GM04503 (cell line): ENCODE measurements at places on chromosomes 1 and 21.

DNA sequence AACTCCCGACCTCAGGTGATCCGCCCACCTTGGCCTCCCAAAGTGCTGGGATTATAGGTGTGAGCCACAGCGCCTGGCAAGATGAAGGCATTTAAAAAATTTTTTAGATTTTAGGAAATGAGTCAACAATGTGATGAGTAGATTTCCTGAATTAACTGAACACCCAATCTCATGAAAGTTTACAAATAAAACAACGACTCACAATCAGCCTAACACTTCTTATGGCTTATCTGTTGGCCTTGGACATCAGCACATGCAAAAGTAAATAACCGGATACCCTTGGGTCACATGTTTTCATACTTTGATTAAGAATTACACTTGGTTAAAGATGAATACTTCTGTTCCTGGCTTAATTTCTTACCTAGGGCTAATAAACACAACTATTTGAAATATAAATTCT, 3.0 kb downstream of the GNG12 start:
- no peak for DNase-seq

GRCh38 chr1:22048351-22049192, 3.9 kb upstream of the CDC42 start:
- DNase-seq = no peak

DNA sequence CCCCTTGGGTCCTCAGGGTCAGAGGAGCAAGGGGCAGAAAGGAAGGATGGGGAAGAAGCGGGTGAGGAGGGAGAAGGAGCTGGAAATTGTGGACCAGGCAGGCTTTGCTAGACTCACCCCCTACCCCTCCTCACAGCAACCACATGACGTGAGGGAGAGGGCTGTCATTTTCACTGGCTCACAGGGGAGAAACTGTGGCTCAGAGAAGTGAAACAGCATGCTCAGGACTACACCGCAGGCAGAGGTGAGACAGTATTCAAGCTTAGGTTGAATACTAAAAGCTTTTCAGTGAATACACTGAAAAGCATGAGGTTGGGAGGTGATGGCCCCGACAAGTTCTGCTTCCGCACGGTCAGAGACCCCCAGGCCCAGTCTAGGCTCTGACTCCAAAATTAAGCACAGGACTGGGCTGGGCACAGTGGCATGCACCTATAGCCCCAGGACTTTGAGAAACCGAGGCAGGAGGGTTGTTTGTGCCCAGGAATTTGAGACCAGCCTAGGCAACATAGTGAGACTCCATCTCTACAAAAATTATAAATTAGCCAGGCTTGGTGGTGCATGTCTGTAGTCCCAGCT, 1.2 kb upstream of the CLEC20A start:
- DNase-seq = no peak

DNA sequence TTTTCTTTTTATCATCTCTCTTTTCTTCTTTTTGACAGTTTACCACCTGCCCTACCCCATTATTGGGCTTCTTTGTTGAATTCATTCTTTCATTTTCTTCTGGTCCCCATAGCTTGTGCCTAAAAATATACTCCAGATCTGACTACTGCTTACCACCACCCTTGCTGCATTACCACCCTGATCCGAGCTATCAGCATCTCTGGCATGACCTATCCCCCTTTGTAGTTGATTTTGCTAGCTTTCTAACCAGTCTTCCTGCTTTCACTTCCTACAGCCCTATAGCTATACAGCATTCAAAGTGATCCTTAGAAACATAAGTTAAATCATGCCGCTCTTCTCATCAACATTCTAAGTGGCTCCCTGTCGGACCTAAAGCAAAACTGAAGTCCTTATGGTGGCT, 59.4 kb upstream of the MPC2 start:
- no peak for DNase-seq

DNA sequence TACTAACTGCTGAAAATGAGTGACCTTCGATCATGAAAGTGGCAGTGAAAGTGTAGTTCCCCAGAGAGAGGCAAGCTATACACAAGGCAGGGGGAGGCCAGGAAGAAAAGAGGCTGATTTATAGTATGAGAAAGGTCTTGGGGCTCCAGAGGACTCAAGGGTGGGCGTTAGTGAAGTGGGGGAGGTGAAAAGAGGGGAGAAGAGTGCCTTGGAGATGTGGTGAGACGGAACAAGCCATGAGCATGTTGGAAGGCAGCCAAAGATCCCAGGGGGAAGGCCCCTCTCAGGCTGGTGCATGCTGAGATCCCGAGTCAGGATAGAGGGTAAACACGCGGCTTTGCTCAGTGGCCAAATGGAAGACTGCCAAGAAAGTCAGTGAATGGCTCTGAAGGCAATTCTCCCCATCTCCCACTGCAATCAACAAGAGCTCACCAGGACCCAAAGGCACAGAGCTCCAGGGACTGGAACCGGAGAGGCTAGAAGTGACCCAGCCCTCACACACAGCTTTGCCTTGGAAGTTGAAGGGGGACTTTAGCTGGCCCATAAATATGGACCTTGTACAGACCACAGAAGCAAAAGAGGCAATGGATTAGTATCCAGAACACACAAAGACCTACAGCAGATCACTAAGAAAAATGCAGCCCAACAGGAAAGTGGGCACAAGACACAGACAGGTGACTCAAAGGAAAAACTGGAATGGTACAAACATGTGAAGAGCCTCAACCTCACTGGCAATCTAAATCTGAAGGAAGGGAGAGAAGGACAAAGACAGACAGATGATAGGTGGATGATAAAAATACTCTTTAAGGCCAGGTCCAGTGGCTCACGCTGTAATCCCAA, 49.6 kb downstream of the HSF2BP start:
- DNase-seq = no peak

- no peak for DNase-seq
Measured at GRCh38 chr1:210755991-210756659, 377.8 kb downstream of the KCNH1 start.

DNA sequence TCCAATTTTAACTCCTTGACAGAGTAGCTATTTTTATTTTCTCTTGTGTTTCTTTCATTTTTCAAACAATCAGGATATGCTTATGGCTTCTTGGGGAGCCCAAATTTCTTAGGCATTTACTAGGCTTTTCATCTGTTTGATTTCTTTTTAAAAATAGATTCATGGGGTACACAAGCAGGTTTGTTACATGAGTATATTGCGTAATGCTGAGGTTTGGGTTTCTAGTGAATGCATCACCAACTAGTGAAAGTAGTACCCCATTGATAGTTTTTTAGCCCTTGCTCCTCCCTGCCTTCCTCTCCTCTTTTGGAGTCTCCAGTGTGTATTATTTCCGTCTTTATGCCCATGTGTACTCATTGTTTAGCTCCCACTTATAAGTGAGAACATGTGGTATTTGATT, 190.7 kb downstream of the CENPF start:
- no peak for DNase-seq

- DNase-seq = no peak
Measured at GRCh38 chr21:15309022-15309590, 244.3 kb upstream of the NRIP1 start.

- no peak for DNase-seq
Measured at GRCh38 chr21:40841524-40842196, 5.3 kb downstream of the DSCAM start.

- DNase-seq = no peak
Measured at GRCh38 chr1:24969596-24970398, 39.7 kb upstream of the RUNX3 start.

DNA sequence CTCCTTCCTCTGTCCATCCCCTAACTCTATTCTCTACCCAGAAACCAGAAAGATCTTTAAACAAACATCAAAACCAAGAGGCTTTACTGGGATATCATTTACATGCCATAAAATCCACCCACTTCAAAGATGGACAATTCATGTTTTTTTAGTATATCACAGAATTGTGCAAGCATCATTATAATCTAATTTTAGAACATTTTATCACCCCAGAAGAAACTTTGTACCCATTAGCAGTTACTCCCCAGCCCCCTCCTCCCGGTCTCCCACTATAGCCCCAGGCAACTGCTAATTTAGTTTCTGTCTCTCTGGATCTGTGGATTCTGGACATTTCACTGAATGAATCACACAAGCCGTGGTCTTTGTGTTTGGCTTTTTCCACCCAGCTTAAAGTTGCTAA, 4.8 kb upstream of the SELENON start:
- no peak for DNase-seq

DNA sequence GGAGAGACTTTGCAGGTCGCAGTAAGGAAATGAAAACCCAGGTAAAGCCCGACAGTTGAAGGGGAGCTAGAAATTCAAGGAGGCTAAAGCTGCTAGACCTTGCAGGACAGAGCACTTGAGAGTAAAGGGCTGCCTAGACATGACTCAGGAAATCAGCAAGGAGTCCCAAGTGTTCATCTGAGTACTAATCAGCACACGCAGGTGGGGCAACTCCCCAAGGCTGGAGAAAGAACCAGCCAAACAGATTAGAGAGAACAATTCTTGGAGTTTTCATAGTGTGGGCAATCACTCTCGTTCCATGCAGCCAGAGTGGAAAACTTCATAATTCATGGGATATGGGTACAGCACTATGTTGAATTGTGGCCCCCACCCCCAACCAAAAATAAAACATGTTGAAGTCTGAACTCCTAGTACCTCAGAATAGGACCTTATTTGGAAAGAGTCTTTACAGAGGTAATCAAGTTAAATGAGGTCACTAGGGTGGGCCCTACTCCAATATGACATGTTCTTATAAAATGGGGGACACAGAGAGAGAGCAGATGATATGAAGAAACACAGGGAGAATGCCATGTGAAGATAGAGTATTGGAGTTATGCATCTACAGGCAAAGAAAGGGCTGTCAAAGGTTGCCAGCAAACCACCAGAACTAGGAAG, 28.0 kb downstream of the SYDE2 start:
- no peak for DNase-seq

GRCh38 chr1:119909890-119910596, 13.7 kb upstream of the ADAM30 start:
- no peak for DNase-seq

- no peak for DNase-seq
Measured at GRCh38 chr1:7159116-7159781, 374.0 kb downstream of the CAMTA1 start.

GRCh38 chr1:157025385-157025784, 20.2 kb downstream of the ARHGEF11 start:
- no peak for DNase-seq

DNA sequence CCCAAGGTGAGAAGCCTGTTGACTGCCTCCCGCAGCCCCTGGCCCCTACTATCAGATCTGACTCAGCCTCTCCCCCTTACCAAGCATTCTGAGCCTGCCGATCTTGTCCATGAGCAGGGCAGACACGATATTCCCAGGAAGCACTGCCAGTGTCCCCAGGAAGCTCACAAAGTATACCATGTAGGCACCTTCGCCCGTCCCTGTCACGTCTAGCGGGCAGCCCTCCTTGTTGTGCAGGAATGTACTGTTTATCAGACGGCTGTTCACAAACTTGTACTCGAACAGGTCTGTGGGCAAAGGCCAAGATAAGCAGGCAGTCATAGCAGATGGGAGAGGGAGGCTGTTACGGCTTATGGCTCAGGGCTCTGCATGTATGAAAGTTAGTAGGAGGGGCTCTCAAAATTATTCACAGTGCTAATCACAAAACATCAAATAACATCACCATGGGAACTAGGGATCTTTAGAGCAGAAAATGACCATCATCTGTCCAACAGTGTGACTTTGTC, 7.3 kb downstream of the BOLA1 start:
- no peak for DNase-seq

DNA sequence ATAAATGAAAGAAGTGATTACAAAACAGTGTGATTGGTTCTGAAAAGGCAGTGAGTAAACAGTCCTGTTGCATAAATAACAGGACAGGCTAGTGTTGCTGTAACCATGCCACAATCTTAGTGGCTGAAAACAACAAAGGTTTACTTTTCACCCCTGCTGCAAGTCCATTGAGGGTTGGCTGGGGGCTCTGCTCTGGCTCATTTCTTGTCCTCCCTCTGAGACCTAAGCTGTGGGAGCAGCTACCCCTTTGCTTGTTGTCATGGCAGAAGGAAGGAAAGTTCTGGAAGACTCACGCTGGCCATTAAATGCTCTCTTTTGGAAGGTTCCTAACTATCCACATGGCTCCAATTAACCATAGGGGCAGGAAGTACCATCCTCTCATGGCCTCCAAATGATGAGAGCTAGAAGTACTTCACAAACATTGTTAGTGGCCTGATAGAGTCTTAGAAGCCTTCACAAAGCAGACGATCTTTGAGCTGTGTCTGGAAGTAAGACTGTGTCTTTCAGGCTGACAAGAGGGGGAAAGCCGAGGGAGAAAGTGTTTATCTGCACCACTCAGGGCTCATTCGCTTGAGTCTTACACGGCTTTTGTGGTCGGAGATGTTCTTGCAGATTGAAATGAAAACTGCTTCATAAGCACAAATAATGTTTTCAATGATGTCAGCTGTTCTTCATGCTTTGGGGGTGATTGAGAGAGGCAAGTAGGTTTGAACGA, 11.9 kb downstream of the RCSD1 start:
- DNase-seq = no peak

DNA sequence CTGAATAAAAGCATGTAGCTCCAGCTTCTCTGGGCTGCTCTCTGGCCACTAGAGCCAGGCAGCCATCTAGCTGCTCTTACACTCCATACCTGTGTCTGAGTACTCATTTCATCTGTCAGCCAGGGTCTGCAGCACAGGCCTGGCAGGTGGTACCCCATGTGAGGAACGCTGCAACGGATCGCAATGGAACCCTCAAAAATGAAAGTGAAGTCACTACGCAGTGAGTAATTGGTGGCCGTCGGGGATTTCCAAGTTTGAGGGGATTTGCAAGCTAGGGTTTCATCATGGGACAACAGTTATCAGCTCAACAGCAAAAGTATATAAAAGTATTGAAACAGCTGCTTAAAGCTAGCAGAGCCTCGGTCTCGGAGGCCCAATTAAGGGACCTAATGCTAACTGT, 186.7 kb downstream of the HFM1 start:
- DNase-seq = no peak

- DNase-seq = peak; percentile 13
Measured at GRCh38 chr1:176560681-176561080, 97.7 kb downstream of the PAPPA2 start.

- DNase-seq = no peak
Measured at GRCh38 chr1:95790136-95790535, 556.1 kb downstream of the RWDD3 start.

- no peak for DNase-seq
Measured at GRCh38 chr1:153277852-153278251, 18.4 kb downstream of the LORICRIN start.

GRCh38 chr1:94955767-94956632, 29.1 kb upstream of the CNN3 start:
- DNase-seq = no peak

DNA sequence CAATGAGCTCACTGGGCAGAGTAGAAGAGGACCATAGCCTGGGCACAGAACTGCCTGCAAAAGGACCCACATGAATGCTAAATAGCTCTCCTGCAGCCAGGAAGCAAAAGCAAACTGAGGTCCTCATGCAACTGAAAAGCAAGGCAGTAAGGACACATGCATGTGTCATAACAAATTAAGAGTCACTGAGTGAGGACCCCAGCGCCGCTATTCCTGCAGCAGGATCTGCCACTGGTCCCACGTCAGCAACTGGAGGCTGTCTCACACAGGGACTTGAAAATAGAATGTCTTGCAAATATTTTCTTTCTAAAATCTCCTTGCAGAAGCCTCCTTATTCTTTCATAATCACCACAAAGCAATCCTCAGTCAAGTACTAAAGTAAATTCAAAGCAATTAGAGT, 559.6 kb upstream of the DAB1 start:
- DNase-seq = no peak

GRCh38 chr1:154557248-154557938, 1.1 kb downstream of the UBE2Q1 start:
- no peak for DNase-seq

- no peak for DNase-seq
Measured at GRCh38 chr1:185559684-185560331, 174.4 kb upstream of the HMCN1 start.

- DNase-seq = no peak
Measured at GRCh38 chr1:113846391-113847035, 25.0 kb downstream of the PTPN22 start.

GRCh38 chr1:113930499-113931161, 1.5 kb downstream of the HIPK1 start:
- peak; percentile 41 for DNase-seq
